Activated CD4-positive, alpha-beta T cell treated with anti-CD3 and anti-CD28 coated beads for 48 hours (primary cell): ENCODE measurements at places on chromosomes 12 and 14.

- DNase-seq: no peak
These were observed 27.5 kb downstream of the AMN start for GRCh38 chr14:102949801-102950451.

DNA sequence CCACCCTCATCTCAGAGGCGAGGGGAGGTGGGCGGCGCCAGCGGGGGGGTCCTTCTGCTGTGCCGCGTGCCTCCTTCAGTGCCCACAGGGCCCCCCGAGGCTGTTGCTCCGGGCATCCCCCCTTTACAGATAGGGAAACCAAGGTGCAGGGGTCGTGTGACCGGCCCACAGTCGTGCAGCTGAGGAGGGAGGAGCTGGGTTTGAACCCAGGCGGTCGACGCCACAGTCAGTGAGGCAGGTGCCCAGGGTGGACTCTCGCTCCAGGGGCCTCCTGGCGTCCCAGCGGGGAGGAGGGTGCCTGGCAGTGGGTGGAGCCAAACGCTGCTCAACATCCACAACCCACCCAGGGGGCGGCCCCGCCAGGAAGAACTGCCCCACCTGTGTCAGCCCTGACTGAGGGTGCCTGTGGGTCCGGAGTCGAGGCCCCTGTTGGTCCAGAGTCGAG lies 8.6 kb downstream of the GALNT9 start:
- DNase-seq: no peak

GRCh38 chr14:95431199-95432143 lies 85.0 kb downstream of the SYNE3 start:
- peak; percentile 26 for DNase-seq

DNA sequence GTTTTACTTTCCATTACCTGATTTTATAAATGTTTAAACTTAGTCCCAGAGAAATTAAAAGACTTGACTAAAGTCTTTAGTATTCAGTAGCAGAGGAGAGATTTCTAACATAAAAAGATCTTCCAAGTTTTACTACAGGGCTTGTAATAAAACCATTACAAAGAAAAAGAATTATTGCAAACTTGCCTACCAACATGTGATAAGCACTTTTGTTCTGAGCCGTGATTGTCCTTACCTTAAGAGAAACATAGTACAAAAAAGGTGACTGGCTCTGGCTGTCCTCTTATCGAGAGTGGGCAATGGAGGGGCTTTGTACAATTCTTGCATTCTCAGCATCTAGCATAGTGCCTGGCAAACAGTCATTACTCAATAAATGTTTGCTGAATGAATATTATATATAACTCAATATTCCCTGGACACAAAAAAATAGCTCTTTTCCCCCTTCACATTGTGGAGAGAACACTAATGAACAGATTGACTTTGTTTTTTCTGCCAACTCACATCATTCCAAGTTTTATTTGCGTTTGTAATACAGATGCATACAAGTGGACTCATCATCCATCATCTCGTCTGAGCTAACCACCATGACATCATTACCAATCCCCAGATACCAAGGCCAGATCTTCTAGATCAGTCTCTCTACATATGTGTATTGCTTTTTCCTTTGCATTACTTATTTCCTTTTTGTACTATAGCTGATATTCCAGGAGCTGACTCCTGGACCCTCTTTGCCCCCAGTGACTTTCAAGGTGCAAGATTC lies 192.8 kb upstream of the EEA1 start:
- no peak for DNase-seq

DNA sequence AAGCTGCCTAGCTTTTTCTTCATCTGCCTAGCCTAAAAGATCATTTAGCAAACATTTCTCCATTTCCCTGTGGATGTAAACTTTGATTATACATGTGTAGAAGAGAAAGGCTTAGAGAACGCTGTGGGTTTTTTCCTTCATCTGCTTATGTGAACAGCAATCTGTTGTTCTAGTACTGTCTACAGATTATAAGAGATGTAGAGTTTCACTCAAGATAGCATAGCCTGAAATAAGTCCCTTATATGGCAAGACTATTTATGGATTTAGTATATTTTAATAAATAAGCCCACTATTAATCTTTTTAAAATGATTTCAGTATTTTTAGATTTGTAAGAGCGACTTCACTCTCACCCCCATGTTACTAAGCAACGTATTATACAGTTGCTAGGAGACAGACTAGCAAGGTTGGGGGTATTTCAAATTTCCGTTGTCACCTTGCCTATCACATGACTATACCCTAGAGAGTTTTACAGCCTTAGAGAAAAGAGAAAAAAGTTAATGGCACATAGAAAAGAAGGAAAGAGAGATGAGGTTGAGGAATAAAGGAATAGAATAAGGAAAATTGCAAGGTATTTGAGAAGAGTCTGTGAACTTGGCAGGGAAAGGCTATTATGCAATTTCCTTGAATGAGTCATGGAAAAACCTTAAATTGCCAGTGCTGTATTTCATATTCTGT lies 12.2 kb upstream of the TUBA1A start:
- DNase-seq: no peak

DNA sequence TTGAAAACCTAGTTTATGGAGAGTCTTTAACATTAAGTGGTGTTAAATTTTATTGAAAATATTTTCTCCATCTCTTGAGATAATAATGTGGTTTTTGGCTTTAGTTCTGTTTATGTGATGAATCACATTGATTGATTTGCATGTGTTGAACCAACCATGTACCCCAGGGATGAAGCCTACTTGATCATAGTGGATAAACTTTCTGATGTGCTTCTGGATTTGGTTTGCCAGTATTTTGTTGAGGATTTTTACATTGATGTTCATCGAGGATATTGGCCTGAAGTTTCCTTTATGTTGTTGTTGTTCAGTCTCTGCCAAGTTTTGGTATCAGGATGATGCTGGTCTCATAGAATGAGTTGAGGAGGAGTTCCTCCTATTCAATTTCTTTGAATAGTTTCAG lies 222.6 kb downstream of the ADAMTS20 start:
- no peak for DNase-seq

GRCh38 chr14:90999299-90999698 lies 61.1 kb downstream of the RPS6KA5 start:
- no peak for DNase-seq

- DNase-seq: no peak
These were observed 24.1 kb downstream of the NTN4 start for GRCh38 chr12:95766356-95767019.
